ENCODE measurements at places on chromosomes 2 and 18.

GRCh38 chr2:227447606-227448005 lies 24.4 kb upstream of the AGFG1 start:
- DNase-seq, result no peak

DNA sequence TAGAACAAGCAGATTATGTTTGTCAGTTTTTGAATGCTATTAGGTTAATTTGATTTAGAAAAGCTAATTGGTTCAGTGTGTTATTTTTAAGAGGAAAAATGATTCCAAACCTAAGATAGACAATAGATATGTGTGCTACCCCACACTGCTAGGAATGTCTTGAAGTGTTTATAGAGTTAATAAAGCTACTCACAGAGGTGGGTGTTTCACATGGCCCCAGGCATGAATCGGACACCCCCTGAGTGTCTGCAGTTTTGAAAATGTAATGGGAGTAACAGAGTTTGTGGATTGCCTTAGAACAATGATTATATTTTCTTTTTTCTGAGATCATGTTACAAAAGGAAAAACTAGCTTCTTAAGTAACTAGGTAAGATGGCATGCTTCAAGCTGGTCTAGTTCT lies 348.3 kb downstream of the ADCYAP1 start:
- no peak for DNase-seq

- DNase-seq, result no peak
Measured at GRCh38 chr2:22944143-22944542, 440.8 kb upstream of the KLHL29 start.

DNA sequence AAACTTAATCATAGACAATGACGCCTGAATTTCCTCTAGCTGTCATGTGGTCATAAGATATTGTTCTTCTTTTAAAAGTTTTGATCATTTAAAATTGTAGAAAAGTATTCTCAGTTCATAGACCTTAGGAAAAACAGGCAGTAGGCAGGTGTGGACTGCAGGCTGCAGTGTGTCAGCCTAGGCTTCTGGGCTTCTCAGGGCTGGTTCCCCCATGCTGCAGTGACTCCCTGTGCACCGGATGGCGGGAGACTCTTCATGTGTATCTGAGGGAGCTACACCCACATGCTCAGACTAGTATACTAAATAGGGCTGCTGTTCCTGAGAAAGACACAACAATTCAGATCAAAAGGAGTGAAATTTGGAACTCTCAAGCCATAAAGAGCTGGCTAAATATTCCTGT lies 72.4 kb downstream of the PXDN start:
- no peak for DNase-seq

- DNase-seq, result no peak
Measured at GRCh38 chr18:3449512-3450011, 410 bp upstream of the TGIF1 start.

- no peak for DNase-seq
Measured at GRCh38 chr2:96523659-96524481, 12.7 kb upstream of the ARID5A start.

DNA sequence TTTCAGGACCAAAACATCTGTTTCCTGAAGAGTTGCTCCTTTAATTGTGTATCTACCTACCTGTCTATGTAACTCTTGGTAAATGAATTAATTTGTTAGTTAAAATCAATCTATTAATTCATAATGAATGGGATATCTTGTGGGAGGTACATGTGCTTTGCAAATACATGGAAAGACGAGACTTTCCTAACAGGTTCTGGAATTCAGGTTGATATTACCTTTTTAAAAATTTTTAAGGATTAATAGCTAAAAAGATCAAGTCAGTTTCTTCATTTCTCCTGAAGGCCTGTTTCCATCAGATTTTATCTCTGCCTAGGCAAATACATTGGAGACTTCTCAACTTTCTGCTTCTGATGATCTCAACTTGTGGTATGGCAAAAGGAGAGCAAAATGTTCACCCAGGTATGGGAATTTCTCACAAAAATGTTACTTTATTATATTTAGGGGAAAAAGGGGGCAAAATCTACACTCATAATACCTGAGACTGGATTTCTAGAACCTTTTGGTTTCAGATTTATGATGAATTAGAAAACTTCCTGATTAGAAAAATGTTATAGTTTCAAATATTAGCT lies 7.4 kb downstream of the TFPI start:
- no peak for DNase-seq

DNA sequence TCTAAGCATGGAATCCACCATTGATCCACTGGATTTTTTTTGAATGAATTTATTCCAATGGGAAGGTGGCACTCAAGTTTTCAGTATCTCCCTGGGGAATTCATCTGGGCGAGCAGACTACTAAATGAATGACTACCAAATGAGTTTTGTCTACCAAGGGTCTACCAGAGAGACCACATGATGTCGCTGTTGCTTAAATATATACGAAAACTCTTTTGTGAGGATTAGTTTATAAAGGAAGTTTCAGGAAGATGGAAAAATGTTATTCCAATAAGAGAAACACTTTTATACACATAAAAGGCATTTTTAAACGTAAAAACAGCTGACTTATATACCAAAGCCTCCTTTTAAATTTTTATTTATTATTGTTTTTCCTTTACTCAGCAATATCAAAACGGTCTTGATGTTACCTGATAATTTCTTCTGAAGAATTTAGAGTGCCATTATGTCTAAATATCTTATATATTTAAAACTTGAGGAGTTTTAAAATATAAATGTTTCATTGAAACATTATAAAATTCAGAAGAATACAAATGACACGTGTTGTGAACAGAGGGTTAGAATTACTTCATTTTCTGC lies 139.7 kb downstream of the HRH4 start:
- peak; percentile 78 for DNase-seq
